ENCODE measurements at places on chromosomes 11 and 22.

- DNase-seq: no peak
These were observed 68.5 kb upstream of the PITPNB start for GRCh38 chr22:27987557-27987956.

- DNase-seq: no peak
These were observed 3.0 kb downstream of the GSTT4 start for GRCh38 chr22:24002272-24002671.

DNA sequence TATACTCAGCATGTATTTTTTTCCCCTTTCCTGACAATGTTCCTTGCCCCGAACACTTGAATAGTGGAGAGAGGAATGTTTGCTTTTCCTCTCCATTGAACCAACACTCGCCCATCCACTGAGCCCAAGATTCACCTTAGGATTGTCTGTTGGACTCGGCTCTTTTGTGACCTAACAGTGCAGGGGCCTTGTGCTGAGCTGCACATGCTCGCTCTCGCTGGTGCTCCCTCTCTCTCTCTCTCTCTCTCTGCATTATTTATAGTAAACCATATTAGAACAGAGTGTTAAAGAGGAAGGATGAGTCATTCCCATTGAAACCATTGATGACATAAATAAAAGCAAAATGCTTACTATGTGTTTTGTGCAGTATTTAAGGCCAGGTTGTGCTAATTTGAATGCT, 20.7 kb downstream of the ZBTB16 start:
- DNase-seq: no peak

DNA sequence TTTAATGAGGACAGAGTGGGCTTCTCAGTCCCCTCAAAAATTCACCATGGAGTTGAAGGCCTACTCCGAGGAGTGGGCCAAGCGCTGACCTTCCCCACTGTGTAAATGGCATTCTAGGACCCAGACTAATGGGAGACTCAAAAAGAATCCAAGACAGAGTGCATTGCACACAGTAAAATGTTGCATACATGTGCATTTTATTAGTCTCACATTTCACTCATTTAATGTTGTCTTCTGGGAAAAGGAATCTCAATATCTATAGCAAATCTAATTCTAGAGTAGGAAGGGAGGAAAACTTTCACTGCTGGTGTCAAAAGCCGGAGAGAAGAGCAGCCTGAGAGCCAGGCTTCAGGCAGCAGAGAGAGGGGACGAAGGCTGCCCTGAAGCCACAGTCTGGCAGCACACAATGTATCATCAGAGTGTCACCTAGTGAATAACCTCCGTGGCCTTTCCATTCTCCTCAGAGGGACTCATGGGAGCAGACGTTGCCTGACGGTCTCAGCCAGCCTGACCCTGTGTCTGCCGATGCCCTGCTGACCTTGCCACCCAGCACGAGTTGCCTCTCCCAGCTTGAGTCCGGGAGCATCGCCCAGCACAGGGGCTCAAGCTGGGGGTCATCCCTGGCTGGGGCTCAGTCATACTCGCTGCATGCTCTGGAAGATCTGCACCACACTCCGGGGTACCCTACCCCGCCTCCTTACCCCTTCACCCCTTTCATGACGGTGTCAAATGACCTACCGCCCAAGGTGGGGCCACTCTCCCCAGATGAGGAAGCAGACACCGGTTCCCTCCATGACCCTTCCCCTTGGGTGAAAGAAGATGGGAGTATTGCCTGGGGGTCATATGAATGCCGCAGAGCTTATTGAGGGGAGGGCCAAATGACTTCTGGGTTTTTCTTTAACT, 12.9 kb upstream of the POU2AF3 start:
- no peak for DNase-seq

GRCh38 chr11:72100462-72100861, 2.6 kb downstream of the LAMTOR1 start:
- no peak for DNase-seq

GRCh38 chr11:26112264-26112663, 219.7 kb upstream of the ANO3 start:
- DNase-seq: no peak

DNA sequence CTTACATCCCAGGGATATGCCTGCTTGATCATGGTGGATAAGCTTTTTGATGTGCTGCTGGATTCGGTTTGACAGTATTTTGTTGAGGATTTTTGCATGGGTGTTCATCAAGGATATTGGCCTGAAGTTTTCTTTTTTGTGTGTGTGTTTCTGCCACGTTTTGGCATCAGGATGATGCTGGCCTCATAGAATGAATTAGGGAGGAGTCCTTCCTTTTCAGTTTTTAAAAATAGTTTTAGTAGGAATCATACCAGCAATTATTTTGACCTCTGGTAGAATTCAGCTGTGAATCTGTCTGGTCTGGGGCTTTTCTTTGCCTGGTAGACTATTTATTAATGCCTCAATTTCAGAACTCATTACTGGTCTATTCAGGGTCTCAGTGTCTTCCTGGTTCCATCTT, 362.4 kb downstream of the JRKL start:
- DNase-seq: no peak

DNA sequence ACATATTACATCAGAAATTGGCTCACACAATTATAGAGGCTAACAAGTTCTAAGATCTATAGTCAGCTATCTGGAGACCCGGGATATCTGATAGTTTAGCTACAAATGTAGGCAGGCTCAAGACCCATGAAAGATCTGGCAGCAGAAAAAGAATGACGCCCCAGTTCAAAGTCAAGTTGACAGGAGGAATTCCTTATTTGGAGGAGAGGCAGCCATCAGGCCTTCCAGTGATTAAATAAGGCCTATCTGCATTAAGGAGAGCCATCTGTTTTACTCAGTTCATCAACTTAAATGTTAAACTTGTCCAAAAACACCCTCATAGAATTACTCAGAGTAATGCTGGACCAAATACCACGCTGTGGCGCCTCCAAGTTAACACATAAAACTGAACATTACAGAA, 1402.6 kb downstream of the FAM181B start:
- no peak for DNase-seq

GRCh38 chr22:44440224-44441160, 57.5 kb downstream of the RTL6 start:
- no peak for DNase-seq

DNA sequence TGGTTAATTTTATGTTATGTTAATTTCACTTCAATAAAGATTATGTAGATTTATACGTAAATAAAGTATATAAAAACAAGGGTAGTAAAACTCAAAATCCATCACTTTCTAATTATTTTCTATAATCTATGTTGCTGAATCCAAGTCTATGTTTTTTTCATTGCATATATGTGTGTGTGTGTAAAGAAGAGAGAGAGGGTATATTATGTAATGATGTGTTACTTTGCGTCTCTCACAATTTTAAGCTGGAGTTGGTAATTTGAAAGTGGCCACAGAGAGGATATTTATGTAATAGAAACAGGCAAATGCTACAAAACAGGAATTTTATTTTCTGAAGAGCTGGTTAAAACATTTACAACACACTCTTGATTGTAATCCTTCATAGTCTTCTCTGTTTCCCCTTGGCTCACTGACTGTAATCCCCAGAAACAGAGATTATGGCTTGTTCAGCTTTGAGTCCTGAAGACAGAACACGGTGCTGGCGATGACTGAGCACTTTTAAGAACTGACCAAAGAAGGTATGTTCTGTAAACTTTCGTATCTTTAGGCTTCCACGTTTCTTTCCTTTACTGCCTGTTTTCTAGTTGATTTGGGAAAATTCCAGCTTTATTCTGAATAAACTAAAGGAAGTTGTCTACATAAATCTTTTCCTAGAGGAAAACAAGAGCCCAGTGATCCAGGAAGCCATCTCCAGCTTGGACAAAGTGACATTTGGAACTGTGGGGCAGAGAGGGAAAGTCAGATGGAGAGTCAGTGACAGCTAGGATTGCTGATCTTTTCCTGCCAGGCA, 43.6 kb downstream of the OR2AG2 start:
- DNase-seq: no peak

- DNase-seq: no peak
These were observed 39.3 kb downstream of the PDGFB start for GRCh38 chr22:39205344-39206021.

DNA sequence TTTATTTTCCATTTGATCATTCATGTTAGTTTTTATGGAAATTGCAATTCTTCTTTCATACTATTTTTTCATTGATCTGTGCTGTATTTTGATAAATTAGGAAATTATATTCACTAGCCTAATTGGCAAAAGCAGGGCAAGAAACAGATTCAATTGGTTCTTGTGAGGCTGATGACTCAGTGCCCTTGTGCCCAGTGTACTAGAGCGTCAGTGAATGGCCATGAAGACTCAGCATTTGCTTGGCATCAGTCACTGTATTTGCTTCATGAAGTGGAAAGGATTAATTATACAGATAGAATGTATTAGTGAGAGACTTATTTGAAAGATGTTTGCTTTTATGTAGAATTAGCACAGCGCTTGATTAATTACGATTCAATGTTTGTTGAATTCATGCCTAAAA, 31.8 kb downstream of the MRGPRX1 start:
- no peak for DNase-seq

Measured in NCI-H1930 (cell line).